Activated T-helper 1 cell treated with anti-CD3 and anti-CD28 coated beads, Interleukin-2, amount 50 U/mL, for 16 hours (primary cell): ENCODE measurements at places on chromosomes 16 and 17.

DNA sequence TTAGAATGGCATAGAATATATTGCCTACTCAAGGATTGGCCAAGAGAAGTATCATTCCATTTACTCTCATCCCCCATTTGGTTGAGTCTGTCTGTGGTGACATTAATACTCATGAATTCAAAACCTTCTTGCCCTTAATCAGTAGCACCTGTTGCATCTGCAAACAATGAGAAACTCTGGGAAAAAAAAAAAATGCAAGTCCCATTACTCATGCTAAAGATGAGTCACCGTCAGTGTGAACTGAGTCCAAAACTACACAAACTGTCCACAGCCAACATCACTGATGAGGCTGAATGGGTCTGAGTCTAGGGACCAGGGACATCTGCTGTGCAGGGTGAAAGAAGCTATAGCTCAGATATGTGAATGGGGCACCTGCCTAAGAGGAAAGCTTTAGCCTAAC, 96.9 kb upstream of the ADAMTS18 start:
- no peak for DNase-seq

DNA sequence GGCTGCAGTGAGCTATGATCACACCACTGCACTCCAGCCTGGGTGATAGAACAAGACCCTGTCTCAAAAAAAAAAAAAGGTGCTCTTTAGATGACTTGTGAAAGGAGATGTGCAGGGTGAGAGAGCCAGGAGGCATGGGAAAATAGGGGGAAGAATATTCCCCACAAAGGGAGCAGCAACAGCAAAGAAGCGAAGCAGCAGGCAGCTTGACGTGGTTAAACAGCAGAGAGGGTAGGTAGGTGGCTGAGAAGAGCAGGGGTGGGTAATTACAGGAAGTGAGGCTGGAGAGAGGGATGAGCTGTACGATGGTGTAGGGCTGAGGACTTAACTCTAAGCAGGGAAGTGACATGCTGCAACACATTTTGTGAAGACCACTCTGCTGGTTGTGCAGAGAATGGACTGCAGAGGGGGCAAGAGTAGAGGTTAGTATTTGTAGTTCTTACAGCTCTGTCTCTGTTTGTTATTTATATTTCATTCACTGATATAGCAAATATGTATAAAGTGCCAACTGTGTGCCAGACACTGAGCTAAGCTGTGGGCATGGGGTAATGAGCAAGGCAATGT, 1.6 kb downstream of the HEATR3 start:
- no peak for DNase-seq

- no peak for DNase-seq
Measured at GRCh38 chr16:23521037-23521743, 10.9 kb upstream of the GGA2 start.

DNA sequence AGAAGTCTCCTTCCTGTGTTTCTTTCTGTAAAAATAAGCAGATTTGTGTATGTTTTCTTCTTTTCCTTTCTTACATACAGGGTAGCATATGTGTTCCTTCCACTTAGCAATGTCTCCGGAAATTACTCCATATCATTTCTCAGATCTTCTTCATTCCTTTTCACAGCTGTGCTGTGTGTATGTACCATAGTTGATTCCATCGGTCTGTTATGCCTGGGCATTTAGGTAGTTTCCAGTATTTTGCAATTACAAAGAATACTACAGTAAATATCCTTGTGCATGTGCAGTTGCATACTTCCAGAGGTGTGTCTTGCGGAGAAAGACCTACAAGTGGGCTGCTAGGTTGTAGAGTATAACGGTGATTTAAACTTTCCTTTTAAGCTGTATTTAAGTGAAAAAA, 69.8 kb downstream of the CLEC16A start:
- no peak for DNase-seq

- DNase-seq, result no peak
Measured at GRCh38 chr17:73850426-73850825, 206.2 kb upstream of the SDK2 start.
